ENCODE measurements at places on chromosomes 4 and X.

GRCh38 chrX:39811376-39811775 is 286.4 kb downstream of the BCOR start:
- DNase-seq = no peak

GRCh38 chr4:99894161-99894997 is at the start of gene LAMTOR3:
LAMTOR3 (minus strand) TSS chr4:99894427; CDS start chr4:99893963, 464 bp downstream.
- peak; percentile 76 for DNase-seq

DNA sequence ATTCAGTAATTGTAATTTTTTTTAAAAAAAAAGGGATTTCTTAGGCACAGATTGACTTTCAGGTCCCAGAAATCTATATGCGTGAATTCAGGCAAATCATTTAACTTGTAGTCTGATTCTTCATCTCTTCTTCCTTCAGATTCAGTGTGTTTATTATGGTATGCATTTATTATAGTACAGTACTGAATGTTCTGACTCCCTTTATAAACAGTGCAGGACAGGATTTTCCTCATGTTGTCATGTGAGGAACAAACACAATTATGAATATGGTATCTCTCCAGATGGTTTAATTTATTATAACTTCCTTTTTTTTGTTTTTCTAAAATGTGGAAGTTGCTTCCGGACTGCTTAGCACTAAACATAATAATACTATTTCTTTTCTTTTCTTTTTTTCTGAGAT is 54.2 kb downstream of the RPS3A start:
- no peak for DNase-seq

- DNase-seq = no peak
Measured at GRCh38 chr4:183257808-183258207, 62.3 kb downstream of the CLDN22 start.

GRCh38 chr4:51906167-51906958 is 63.4 kb downstream of the DCUN1D4 start:
- no peak for DNase-seq

DNA sequence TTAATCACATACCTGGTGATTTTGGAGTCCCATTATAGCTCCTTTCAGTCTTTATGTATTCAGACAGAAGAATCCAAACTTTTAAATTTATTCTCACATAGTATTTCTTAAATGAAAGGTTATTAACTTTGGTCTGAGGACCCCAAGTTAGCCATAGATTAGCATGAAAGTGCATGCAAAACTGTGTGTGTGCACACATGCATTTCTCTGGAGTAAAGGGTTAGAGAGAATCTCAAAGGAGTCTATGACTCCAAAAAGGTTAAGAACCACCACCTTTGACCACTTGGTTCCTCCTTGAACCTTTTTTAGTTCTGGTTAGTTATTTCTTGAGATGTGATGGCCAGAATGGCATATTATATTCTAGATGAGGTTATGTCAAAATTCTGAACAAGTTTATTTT is 102.0 kb downstream of the MGST2 start:
- no peak for DNase-seq

DNA sequence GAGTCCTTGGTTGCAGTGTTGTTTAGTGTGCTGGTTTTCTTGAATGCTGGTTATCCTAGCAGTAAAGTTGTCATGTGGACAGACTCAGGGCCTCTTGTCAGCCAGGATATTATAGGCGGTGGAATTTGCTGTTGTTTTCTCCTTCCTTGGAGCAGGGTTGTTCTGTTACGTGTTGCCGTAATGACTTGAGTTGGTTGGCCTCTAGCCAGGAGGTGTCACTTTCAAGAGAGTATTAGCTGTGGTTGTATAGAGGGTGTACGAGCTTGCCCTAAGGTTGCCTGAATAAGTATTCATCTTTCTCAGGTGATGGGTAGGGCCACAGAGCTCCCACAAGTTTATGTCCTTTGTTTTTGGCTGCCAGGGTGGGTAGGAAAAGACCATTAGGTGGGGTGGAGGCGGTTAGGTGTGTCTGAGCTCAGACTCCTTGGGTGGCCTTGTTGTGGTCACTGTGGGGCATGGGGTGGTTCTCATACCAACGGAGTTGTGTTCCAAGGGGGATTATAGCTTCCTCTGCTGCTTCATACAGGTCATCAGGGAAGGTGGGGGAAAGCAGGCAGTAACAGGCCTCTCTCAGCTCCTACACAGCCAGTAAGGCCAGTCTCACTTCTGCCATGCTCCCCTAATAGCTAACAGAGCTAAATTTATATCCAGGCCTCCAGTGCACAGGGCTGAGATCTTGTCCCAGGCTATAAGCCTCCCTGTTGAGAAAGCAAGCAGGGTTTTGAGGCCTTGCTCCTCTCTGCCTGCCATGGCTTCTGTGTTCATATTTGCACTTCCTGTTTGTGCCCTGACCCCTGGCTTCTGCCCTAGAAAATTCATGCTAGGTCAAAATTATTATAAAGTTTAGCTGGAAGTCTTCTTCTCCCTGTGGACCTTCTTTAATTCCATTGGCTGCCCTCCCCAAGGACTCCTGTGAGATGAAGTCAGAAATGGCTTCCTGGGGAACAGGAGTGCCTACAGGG is 594.7 kb downstream of the RAPGEF2 start:
- DNase-seq = no peak

DNA sequence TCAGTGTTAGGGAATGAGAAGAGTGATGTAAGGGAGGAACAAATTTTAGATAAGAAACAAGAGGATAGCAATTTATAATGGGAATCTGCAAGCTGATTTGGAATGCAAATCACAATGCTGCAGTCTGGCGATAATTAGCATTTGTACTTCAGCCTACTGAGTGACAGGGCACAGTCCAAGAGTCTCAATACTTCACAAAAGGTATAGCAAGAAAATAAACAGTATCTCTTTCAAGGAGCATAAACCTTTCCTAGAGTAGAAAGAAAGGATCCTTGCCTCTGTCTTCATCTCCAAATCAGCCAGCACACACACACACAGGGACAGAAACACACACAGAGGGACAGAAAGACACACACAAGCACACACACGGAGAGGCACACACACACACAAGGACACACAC is 1.1 kb upstream of the GPM6A start:
- DNase-seq = no peak

DNA sequence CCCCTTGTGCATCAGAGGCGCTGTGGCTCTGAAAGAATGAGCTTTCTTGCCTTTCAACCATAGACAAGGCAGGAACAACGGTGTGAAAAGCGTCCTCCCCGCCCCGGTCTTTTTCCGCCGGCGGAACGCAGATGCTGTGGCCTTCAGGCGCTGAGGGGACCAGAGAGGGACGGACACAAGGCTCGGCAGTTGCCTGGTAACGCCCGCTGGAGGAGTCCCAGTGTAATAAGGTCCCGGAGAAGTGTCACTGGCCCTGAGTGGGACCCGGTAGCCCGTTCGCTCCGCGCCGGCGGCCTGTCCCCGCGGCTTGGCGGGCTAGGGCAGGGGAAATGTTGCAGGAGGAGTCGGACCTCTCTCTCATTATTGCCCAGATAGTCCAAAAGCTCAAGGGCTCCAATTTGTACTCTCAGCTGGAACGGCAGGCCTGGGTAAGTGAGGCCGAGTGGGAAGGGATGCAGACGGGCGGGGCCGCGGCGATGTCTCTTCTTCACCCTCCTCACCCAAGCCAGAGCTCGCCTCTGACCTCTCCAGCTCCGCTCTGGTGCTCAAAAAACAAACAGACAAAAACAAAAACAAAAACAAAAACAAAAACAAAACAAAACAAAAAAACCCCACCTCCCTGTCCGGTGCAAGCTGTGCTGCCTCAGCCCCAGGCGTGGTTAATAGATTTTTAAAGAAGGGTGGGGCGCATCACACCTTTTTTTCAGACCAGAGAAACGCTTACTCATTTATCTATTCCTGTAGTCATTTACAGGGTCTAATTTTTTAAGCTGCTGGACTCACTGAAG is at the start of gene TBC1D19:
Gene TBC1D19 (plus strand): TSS at position 220 of the 788 bp plus-strand sequence. CDS start 110 bp downstream, at position 330.
- peak; percentile 80 for DNase-seq

GRCh38 chr4:1628892-1629698 is 55.0 kb downstream of the FAM53A start:
- DNase-seq = peak; percentile 49

DNA sequence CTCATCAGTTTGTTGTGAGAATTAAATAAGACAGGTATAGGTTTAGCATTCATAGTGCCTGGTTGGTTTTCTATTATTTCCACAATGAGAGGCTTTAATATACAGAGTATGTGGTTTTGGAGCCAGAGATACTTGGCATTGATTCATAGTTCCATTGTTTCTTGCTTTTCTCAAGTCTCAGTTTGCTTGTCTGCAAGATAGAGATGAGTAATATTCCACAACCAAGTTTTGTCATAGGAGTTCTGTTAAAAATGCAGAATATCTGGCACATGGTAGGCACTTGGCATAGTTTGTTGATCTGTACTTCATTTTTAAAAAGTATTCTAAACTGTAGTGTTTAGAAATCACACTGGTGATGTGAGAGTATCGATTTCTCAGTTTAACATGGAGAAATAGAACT is 37.5 kb upstream of the EDA2R start:
- no peak for DNase-seq

GRCh38 chr4:187227907-187228704 is 504.4 kb upstream of the FAT1 start:
- no peak for DNase-seq
